Mesenteric fat pad (tissue), 1 donor: ENCODE measurements at places on chromosomes 3 and 15. TPM values are rescaled to one million over a fixed set of nuclear protein-coding genes. Genes with fewer than 3 reads are reported as not detected.

DNA sequence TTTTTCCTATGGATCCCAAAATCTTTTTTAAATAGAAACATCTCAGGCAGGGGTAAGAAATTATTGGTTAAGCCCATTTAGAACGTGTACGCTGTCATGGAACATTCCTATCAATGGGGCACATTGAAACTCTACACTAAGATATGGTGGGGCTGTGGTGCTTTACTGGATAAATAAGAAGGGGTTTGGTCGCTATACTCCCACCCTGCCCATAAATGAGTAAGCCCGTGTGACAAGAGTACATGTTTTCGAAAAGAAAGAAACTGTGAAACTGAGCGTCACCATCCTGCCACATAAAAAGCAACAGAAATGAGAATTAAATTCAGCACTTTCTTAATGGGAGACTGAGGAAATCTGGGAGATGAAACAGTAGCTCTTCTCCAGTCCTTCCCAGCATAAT is 929.7 kb upstream of the CFAP20DC start:
- no peak for DNase-seq

STARD9 gene
- total RNA-seq: 17.0 TPM

DOCK3 gene
- total RNA-seq: 0.51 TPM

PRR20G gene
- not detected for total RNA-seq

ACTC1 gene
- total RNA-seq: 0.55 TPM

NRG4 gene
- not detected for total RNA-seq

GRCh38 chr3:113898892-113899291 is 48.9 kb upstream of the ZDHHC23 start:
- no peak for DNase-seq

TTC14 gene
- 26.8 TPM for total RNA-seq

DNA sequence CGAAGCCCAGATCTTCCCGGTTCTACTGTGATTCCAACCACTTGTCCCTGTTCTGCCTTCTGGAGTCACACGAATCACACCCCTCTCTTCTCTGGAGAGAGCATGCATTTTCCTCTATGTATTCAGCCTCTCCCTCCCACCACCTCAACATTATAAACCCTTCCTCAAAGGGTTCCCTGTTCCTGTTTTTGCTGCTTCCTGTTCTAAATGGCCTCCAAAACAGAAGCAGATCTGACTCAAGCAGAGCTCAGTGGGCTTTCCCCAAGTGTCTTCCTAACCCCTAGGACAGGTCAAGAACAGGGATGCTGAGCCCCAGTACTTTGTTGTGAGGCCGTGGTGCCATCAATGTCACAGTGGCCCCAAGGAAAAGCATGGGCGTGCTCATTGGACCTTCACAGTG is 75.7 kb upstream of the ARNT2 start:
- DNase-seq: no peak

DNA sequence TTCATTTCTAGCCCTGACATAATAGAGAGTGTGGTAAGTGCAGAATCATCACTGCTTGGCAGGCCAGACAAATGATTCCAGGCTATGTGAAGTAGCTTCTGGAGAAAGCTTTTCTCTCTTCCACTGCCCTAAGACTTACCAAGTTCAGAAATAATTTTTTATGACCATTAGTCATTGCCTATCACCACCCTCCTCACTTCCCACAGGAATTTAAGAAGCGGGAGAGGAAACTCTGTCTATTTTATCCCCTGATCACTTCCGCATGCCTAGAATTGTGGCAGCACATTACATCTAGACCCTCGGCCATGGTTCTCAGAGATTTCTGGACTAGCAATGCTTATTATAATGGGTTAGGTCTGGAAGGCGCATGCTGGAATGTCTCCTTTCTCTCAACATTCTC is 397.8 kb upstream of the NR2F2 start:
- DNase-seq: no peak

DNA sequence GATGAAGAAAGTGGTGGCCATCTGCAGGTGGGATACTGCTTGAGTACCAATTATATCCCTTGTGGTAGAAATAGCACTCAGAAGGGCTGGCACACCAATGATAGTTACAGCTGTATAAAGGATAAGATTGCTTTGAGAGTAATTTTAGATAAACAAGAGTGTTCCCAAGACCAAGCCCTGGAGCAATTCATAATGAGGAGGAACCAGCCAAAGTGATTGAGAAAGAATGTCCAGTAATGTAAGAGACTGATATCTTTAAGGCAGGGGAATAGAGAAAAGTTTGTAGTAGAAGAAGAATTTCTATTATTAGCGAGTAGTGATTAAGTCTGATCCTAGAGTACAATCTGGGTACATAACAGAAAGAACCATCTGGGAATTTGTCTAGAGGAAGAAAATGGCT is 945.1 kb downstream of the OTOL1 start:
- no peak for DNase-seq

DNA sequence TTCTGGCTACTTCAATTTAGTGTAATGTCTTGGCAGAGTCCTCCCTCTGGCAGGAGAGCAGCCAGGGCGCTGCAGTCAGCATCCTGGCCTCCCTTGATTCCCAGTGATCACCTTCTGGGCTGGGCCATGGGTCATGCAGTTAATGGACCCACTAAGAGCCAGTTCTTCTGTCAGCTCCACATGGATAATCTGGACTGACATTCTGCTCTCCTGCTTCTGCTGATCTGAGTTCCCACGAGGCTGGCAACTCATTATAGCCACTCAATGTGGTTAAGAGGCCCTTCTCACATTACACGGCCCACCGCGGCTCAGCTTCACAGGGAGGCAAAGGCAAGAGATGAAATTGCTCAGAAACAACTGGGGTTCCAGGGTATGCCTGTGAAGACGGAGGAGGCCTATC is 94.0 kb downstream of the WDR76 start:
- DNase-seq: no peak

- DNase-seq: no peak
Measured at GRCh38 chr3:38811822-38812221, 4.2 kb downstream of the SCN10A start.

- no peak for DNase-seq
Measured at GRCh38 chr3:58962816-58963215, 87.0 kb downstream of the CFAP20DC start.

GRCh38 chr3:148372206-148372875 is 325.4 kb upstream of the AGTR1 start:
- no peak for DNase-seq

RIOX2 gene
- total RNA-seq: 35.2 TPM

GRCh38 chr3:193868590-193868989 is 267.4 kb upstream of the HES1 start:
- no peak for DNase-seq

DNA sequence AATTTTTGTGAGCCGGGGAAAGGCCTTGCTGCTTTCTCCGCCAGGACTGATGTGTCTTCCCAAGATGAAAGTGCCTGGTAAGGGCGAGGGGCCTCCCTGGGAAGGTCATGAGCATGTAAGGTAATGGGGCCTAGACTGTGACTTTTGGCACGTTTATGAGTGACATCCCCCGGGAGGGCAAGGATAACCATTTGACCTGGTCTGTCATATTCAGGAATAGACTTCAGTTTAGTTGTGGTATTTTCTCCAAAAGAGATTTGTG is 631 bp upstream of the CNBP start:
- no peak for DNase-seq

DNA sequence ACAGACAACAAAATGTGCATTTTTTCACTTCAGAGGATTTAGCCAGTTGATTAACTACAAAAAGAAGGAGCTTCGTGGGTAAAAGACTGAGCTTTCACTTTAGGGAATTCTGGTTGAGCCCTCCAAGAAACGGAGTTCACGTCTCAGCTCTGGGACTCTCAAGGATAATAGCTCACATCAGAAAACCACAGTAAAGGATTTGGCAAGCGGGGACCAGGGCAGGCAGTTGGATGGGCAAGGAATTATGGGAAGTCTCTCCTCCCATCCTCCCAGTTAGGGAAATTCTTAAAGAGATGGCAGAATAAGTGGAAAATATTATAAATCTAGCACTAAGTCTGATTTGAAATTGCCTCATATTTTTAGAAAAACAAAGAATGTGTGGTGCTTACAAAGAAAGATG is 188.3 kb upstream of the EOMES start:
- no peak for DNase-seq

GRCh38 chr15:41827290-41827879 is 507 bp upstream of the JMJD7 start:
- DNase-seq: no peak

MME gene
- total RNA-seq: 138 TPM

- no peak for DNase-seq
Measured at GRCh38 chr3:50136714-50137405, 18.3 kb upstream of the SEMA3F start.

CD276 gene
- total RNA-seq: 89.5 TPM

- no peak for DNase-seq
Measured at GRCh38 chr15:25060472-25060803, 105.7 kb downstream of the SNRPN start.

- DNase-seq: no peak
Measured at GRCh38 chr15:69393831-69394491, 20.2 kb upstream of the KIF23 start.

GRCh38 chr3:43917361-43917760 is 226.6 kb downstream of the ABHD5 start:
- DNase-seq: no peak

DNA sequence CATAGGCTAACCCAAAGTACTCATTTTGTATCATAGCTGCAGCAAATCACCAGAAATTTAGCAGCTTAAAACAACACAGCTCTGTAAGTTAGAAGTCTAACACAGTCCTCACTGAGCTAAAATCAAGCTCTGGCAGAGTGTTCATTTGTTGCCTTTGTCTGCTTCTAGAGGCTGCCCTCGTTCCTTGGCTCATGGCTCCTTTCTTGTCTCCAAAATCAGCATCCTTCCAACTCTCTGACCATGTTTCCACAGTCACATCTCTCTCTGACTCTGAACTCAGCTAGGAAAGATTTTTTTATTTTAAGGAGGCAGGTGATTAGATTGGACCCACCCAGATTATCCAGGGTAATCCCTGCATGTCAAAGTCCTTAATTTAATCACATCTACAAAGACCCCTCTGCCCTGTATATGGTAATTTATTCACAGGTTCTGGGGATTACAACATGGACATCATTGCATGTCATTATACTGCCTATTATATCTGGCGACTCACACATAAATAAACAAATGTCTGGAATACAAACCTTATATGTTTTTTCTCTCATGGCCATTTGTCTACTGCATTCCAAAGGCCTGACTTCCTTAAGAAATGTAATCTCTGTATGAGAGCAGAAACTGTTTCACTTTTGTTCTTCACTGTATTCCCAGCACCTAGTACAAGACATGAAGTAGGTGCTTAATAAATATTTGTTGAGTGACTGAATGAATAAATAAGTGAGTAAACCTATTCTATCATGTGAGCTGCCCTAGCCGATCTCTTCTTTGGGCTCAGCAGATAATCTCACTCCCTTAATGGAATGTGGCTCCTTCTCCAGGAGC is 15.1 kb upstream of the UACA start:
- no peak for DNase-seq

GRCh38 chr3:177251755-177252154 is 54.5 kb upstream of the TBL1XR1 start:
- DNase-seq: no peak

DNA sequence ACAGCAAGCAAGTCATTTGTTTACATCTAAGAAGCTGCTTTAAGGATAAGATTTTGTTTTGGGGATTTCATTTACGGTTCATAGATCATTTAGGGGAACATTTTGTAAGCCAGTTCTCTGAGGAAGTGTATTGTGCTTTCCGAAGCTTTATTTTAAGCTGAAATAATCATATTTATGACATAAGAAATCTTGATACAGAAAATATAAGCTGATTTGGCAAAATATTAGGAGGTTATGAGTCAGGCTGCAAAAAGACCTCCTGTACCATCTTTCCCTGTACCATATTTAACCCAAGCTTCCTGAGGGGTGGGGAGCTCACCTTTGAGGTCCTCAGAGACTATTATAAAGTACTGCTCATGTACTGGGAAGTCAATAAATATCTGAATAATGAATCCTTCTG is 8.1 kb upstream of the EIF4E3 start:
- DNase-seq: no peak

CD80 gene
- total RNA-seq: 1.3 TPM

GOLGA6B gene
- not detected for total RNA-seq

GRCh38 chr3:197420115-197420514 is 121.7 kb upstream of the DLG1 start:
- DNase-seq: no peak

GRCh38 chr15:96851613-96852012 is 521.1 kb downstream of the NR2F2 start:
- DNase-seq: no peak

OTOL1 gene
- total RNA-seq: not detected

- no peak for DNase-seq
Measured at GRCh38 chr3:188242436-188243123, 88.6 kb downstream of the LPP start.

DNA sequence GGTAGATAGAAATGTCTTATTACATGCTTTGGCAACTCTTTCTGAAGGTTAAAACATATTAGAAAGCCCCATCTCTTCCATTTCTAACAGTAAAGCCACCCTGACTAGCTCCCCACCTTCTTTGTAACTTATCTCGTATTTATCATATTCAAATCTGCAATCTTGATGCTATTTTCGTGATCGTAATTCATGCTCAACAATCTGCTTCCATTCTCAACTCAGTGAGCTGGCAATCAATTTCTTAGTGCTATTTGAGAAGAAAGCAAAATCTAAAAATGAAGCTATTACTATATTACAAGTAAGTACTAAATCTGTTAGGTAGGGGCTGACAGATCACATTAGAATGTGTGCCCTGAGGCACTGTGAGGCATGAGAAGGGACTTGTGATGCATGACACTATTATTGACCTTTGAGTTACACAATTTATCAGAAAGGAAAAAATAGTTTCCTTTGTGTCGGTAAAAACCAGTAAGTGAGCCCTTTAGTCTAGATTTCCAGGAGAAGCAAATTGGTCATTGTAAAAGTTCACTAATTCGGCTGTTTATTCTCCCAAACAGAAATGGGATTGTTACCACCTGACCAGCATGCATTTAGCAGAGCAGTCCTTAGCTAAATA is 379.7 kb upstream of the CNTN6 start:
- DNase-seq: no peak

- DNase-seq: no peak
Measured at GRCh38 chr3:162437480-162437879, 940.9 kb downstream of the OTOL1 start.

DNA sequence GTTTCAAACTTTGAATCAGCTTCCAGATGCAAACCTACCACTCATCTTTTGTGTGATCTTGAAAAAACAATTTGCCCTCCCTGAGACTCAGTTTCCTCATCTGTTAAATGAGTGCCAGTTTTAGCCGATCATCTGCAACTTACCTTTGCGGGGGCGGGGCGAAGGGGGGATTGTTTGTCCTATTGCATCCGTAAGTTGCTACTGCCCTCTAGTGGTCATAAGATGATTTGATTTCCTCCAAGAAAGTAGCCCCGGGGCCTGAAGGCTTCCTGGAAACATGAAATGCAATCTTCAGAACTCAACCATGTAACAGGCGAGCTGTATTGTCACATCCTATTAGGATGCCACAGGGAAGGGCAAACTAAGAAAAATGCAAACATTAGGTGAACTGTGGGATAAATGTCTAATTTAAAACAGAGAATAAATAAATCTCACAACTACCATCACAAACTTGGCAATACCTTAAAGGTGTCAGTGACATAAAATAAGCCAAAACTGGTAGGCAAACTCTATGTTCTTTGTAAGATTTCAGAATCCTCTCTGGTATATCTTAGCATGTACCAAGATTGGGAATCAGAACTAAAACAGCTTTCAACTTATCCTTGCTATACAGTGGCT is 63.5 kb upstream of the CLDN18 start:
- DNase-seq: no peak

GRCh38 chr3:37994639-37994972 is 4.0 kb downstream of the VILL start:
- DNase-seq: no peak

IGDCC3 gene
- not detected for total RNA-seq

SUCNR1 gene
- total RNA-seq: 1.8 TPM

- DNase-seq: no peak
Measured at GRCh38 chr3:141080431-141080830, 29.3 kb downstream of the SPSB4 start.

- no peak for DNase-seq
Measured at GRCh38 chr3:70150599-70150998, 151.1 kb downstream of the SAMMSON start.
